CD4-positive, alpha-beta T cell (primary cell): ENCODE measurements at places on chromosomes 12 and 14.

DNA sequence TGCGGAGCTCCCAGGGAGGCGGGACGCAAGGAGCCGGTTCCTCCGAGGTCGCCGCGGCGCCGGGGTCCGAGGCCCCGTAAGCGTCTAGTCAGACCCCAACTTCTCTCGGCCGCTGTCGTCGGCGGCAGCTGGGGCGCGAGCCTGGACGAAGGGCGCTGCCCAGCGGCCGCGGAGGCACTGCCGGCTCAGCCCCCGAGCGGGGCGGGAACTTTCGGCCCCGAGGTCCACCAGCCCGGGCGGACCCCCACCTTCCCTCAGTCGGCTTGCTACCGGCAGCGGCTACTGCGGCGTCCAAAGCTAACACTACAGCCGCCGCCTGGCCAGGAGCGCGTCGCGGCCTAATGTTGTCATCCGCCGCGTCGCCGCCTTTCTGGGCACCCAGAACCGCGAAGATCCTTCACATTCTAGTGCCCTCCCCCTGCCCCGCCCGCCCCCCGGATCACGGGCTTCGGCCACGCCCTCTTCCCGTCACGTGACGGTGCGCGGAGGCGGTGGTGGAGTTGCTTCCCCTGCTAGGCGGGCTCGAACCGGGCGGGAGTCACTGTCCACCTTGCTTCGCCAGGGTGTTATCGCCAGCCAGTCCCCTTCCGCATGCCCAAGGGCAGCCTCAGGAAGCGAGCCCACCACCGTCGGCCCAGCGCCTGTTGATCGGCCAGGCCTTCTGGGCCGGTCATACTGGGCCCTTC is at the start of gene OSBPL8:
Gene OSBPL8, minus strand, starts transcription at position 372 of the 686 bp plus-strand sequence. CDS start 72,220 bp downstream, outside the sequence.
- H3K4me1 ChIP-seq: peaks cover 16% of the 10 kb centered on the region
- peak; percentile 90 for DNase-seq
- no peaks in the 10 kb centered on the region for H3K27me3 ChIP-seq
- no peaks in the 10 kb centered on the region for H3K36me3 ChIP-seq
- H3K27ac ChIP-seq: peak within 1 kb of the TSS; percentile 85
- H3K4me3 ChIP-seq: peak within 1 kb of the TSS; percentile 88

GRCh38 chr12:43655586-43655985 is 103.0 kb downstream of the PUS7L start:
- no peaks in the 10 kb centered on the region for H3K27me3 ChIP-seq
- no peak for DNase-seq
- H3K36me3 ChIP-seq: no peaks in the 10 kb centered on the region

- H3K36me3 ChIP-seq: no peaks in the 10 kb centered on the region
- no peak overlapping the region for H3K4me3 ChIP-seq
- H3K27ac ChIP-seq: no peak overlapping the region
These were observed 165.0 kb upstream of the DCN start for GRCh38 chr12:91347481-91348214.

DNA sequence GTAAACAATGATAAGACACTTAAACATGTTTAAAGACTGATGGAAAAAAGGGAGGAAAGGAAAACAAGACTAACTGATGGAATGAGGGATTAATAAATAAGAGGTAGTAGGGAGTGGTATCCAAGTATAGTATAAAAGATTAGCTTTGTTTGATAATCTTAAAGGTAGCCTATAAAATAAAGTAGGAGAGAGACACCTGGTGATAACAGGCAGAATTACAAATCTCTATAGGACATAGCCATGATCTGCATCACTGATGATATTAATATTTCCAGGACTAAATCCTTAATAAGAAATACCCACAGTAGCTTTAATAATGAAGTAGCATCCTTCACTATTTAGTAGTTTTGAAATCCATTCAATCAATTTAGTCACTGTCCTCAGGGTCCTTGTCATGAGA is 30.4 kb downstream of the DLGAP5 start:
- no peak overlapping the region for H3K4me3 ChIP-seq
- DNase-seq: no peak
- H3K4me1 ChIP-seq: no peaks in the 10 kb centered on the region

GRCh38 chr12:104710940-104711689 is 247.0 kb downstream of the SLC41A2 start:
- no peak for DNase-seq
- H3K4me1 ChIP-seq: peaks cover 15% of the 10 kb centered on the region
- H3K27ac ChIP-seq: no peak overlapping the region
- no peaks in the 10 kb centered on the region for H3K27me3 ChIP-seq
- H3K4me3 ChIP-seq: no peak overlapping the region

DNA sequence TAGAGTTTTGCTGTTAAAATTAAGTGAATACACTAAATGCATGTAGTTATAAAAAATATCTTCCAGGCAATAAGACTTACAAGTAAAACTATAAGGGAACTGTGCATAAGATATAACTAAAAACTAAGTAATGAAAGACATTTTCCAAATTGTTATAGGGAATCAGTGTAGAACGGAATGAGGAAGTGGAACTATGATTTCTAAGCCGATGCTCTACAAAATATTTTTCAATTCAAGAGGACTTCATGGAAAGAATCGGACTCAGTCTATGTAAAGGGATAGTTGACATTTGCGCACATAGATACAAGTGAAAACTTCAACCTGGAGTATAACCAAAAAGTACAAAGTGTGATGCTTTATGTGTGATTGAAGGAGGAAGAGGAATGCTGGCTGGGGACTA is 40.1 kb upstream of the KIF21A start:
- DNase-seq: no peak
- no peaks in the 10 kb centered on the region for H3K27me3 ChIP-seq
- H3K4me3 ChIP-seq: no peak overlapping the region
- no peaks in the 10 kb centered on the region for H3K4me1 ChIP-seq

- no peaks in the 10 kb centered on the region for H3K27me3 ChIP-seq
- DNase-seq: no peak
- H3K27ac ChIP-seq: no peak overlapping the region
- H3K36me3 ChIP-seq: no peaks in the 10 kb centered on the region
- H3K4me1 ChIP-seq: peaks cover 61% of the 10 kb centered on the region
These were observed 8.8 kb downstream of the VPS37B start for GRCh38 chr12:122886851-122887818.

DNA sequence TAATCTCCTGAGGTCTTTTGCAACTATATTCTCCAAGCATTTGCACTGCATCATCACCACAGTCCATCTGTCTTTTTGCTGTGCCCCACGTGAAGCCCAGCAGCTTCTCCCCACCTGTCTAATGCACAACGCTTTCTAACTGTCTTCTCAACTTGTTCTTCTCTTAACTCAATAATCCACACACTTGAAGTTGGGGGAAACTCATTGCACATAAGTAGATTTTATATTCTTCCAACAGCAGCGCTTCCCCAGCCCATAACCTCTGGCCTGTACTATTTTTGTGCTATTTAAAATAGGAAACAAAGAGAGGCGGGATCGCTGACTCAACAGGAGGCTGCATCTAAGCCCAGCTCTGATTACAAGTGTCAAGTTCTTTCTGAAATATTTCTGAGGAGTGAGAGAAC is 226.7 kb downstream of the GXYLT1 start:
- no peaks in the 10 kb centered on the region for H3K27me3 ChIP-seq
- no peaks in the 10 kb centered on the region for H3K36me3 ChIP-seq
- DNase-seq: no peak
- no peaks in the 10 kb centered on the region for H3K4me1 ChIP-seq

DNA sequence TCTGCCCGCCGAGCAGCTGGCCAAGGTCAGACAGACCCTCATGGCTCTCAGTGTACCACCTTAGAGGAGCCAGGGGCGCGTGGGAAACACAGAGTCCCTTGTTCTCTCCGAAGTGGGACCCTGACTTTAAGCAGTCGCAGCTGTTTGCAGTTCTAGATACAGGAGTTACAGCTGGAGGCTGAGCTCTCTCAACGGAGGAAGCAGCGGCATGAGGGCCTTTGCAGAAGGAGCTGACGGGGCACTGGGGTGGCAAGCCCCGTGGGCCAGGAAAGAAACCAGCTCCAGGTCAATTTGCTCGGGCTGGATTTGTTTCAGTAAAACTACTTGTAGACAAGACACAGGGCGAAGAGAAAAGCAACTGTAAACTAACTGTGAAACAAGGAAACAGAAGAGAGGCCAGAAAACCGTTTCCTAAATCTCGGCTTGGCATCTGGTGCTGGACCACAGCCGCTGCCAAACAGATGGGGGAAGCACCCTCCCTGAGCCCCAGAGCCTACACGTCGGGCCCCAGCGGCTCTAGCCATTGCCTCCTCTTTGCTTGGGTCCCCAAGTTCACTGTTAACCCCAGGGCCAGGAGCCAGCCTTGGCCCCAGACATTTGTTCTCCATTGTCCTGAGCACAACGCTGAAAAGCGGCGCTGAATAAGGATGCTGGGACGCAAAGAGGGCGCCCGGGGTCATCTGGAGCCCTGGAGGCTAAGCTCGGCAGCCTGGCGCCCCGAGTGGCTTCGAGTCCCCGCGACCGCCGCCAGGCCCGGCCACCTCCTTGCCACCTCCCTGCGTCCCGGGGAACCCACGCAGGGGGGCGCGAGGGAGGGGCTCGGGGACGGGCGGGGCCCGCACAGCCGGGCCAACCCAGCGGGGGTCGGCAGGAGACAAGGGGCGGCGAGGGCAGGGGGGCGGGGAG is 914 bp upstream of the PACS2 start:
- H3K4me3 ChIP-seq: peak overlapping the region; percentile 46
- no peaks in the 10 kb centered on the region for H3K27me3 ChIP-seq
- H3K27ac ChIP-seq: no peak overlapping the region
